ENCODE measurements at places on chromosomes 3 and 15. TPM values are rescaled to one million over a fixed set of nuclear protein-coding genes. Genes with fewer than 3 reads are reported as not detected.

DNA sequence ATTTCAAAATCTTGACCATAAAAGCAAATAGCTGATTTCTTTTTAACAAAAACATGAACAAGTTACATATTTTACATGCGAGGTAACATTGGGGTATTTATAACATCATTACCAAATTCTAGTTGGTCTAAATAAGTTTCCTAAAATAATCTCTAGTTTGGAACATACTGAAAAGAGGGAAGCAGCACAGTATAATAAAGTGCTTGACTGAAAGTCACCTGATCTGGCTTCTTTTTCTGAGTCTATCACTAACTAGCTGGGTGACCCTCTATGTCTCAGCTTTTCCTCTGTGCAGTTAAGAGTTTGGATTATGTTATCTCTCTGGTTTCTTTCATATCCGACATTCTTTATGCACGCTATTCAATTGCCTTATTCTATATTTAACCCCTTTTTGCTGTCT lies 19.8 kb upstream of the CNTN4 start:
- no peak for DNase-seq

DNA sequence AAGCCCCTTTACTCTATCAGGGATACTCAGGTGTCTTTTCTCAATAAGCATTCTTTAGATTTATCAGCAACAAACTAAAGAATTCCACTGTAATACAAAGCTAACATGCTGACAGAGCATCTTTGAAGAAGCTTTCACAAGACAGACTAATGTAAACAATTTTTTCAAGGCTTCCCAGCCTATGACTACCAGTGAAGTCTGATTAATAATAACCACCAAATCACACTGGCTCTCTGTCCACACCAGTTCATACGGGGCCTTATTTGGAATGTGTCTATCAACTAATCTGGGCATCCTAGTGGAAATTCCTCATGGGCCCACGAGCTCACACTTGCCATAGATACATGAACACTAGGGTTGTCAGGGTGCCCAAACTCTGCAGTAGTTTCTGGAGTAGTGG lies 84.5 kb downstream of the EFL1 start:
- DNase-seq = no peak

DNA sequence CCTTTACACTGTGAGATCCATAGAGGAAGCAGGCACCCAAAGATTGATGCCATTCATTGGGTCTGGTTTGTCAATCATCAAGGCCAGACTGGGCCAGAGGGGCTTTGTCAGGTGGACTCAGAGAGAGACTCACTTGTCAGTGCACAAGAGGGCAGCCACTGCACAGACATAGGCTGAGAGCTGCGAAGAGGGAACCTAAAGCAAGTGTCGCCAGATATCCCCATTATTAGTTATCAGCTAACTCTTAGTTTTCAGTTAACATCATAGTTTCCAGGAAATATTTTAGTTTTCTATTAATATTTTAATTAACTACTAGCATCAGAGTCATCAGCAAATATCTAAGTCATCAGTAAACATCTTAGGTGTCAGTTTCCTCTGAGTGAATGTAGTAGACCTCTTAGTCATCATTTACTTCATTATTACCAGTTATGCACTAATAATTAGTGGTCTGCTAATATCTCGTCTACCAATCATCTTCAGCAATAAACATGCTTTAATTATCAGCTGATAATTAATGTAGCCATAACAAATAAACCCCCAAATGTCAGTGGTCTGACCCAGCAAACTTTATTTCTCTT lies 41.7 kb upstream of the LIMD1 start:
- DNase-seq = no peak

GRCh38 chr3:101027286-101027685 lies 34.1 kb upstream of the ABI3BP start:
- no peak for DNase-seq

- DNase-seq = no peak
These were observed 146.6 kb upstream of the NR2F2 start for GRCh38 chr15:96183867-96184266.

GRCh38 chr3:17013571-17013970 lies 128.8 kb downstream of the PLCL2 start:
- no peak for DNase-seq

DNA sequence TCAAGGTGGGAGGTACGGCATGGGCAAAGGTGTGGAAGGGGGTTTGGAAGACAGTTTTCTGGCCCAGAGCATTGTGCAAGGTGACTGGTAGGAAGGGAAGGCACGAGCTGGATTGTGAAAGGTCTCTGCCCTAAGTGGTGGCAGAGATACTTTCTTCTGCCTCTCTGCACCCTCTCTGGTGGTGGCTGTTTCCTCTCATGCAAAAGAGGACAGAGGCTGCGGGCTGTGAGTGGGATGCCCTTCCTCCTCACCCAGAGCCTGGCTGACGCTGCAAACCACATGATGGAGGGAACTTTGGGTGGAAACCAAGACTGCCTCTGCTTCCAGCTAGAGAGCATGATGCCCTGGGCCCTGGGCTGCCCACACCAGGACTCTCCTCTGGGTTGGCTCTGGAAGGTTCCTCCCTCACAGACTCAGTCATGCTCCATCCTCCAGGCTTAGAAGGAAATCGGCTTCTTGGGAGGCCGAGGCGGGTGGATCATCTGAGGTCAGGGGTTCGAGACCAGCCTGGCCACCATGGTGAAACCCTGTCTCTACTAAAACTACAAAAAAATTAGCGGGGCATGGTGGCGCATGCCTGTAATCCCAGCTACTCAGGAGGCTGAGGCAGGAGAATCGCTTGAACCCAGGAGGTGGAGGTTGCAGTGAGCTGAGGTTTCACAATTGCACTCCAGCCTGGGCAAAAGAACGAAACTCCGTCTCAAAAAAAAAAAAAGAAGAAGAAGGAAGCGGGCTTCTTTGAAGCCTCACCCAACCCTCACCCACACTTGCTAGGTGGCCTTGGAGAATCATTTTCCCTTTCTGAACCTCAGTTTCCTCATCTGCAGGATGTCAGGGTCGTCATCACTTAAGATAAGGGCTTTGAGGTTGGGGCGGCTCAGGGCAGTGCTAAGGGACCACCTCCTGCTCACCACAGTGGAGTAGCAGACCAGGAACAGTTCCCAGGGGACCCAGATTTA lies 8.3 kb downstream of the PSTPIP1 start:
- no peak for DNase-seq

DNA sequence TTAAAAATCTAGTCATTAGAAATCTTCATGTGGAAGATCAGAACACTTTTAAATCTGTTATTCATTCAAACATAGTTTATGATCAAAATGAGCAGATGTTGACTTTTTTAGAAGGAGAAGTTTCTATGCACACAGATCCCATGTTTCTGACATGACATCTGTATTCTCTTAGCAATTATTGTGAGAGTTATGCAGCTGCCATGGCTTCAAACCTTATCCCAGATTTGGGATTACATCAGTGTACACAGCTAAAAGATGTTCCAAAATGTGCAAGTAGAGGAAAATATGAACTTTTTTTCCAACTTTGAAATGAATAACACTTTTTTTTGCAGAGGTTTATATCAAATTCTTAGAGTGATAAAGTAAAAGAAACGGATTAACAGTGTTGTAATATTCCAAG lies 1166.9 kb downstream of the ZPLD1 start:
- DNase-seq = no peak

DNA sequence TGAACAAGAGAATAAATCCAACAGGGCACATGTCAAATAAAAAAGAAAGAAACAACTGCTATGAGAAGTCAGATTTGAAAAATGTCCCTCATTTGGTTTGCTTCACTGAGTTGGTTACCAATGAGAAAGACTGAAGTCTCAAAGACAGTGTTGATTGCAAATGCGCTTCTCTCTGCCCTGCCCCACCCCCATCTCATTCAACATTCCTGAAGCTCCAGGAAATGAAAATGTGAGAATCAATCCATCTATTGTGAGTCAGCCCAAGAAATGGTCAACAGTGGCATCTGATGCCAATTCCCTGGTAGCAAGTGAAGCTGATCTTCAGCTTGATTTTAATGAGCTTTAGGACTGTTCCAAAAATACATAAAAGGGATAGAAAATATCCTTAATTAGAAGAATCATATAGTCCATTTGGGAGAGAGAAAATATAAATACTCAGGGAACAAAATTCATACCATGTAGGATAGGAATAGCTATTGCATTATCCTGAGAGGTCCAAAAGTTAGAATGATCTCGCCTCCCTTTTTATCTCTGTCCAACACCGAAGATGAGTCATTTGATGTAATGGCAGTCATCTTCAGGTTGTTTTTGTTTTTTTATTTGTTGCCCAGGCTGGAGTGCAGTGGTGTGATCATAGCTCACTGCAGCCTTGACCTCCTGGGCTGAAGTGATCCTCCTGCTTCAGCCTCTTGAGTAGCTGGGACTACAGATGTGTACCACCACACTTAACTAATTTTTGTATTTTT lies 200.3 kb upstream of the UMPS start:
- no peak for DNase-seq

DNA sequence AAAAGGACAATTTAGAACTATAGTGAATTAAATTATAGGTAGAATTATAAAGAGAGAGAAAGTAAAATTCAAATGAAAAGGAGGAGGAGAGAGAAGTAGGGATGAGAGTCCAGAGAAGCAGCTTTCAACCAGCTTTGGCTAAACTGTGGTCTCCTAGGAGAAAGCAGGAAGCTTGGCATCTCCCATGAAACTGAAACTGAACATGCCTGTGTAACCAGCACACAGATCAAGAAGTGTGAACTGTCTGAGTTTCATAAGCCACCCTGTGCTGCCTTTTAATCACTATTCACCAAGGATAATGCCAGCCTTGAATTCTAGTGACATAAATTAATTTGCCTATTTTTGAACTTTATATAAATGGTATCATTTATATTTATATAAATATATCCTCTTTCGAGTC lies 128.5 kb downstream of the MYRIP start:
- no peak for DNase-seq

- peak; percentile 50 for DNase-seq
These were observed 15.0 kb upstream of the TM6SF1 start for GRCh38 chr15:83092309-83092976.

DNA sequence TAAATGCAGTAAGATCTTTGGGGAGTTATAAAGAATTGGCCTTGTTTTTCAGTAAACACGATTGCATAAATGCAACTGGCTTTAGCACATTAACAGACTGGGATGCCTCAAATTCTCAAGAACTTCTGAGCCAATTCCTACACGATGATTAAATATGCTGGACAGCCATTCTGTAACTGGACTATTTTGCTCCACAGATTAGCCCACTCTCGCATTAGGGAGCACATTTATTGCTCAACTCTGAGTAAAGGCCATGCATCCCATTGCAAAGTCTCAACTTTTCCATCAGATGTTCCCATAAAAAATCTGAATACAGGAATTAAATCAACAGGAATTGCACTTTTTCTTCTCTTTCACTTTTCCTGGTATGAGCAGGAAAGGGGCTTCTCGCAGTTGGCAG lies 66.7 kb upstream of the PRICKLE2 start:
- peak; percentile 20 for DNase-seq

DNA sequence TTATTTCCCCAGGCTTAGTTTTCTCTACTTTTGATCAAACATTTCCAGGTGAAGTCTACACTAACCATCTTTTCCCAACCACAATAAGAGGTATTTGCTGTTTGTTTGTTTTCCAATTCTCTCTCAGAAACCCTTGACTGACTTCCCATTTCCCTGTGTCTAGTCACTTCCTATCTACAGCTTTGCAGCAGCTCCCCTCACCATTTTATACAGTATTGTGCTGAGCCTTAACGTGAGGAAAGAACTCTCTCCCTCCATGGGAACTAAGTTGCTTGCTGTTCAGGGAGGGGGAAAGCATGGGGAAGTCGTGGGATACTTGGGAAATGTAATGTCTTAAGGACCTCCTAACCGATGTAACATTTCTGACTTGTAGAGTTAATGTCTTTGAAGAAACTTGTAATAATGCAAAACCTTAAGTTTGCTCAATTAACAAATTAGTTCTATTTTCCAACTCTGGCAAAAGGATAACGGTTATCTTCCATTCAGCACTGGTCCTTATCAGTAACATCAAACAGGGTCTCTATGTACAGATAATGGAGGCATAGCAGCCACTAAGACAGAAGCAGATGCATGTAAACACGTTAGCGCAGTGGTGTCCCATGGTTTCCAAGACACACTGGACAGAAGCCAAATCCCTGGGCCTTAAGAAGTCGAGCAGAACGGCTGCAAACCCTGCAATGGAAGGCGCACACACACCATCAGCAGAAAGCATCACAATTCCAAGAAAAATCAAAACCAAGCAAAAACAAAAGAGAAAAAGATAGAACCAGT lies 39.7 kb downstream of the NPTN start:
- peak; percentile 64 for DNase-seq

Gene PLCH1
- total RNA-seq = 5.8 TPM

Gene SPTBN5
- 2.0 TPM for total RNA-seq

Gene CHRD
- total RNA-seq = 15.0 TPM

Gene JMJD7
- 14.1 TPM for total RNA-seq
